HCT116 (cell line): ENCODE measurements at places on chromosomes 16 and 17. TPM values are rescaled to one million over a fixed set of nuclear protein-coding genes. Genes with fewer than 3 reads are reported as not detected.

Gene HCRT
- total RNA-seq, result not detected

Gene ASPA
- not detected for total RNA-seq

Gene MT1H
- not detected for total RNA-seq

Gene MYCBPAP
- total RNA-seq, result not detected

Gene HS3ST3B1
- total RNA-seq, result 2.4 TPM

Gene CCDC78
- total RNA-seq, result 22.9 TPM

Gene ITGB3
- not detected for total RNA-seq

Gene UNC45B
- total RNA-seq, result not detected

Gene KRTAP4-3
- not detected for total RNA-seq

Gene CA4
- 0.20 TPM for total RNA-seq

Gene RAI1
- total RNA-seq, result 38.5 TPM

Gene WNT9B
- not detected for total RNA-seq

DNA sequence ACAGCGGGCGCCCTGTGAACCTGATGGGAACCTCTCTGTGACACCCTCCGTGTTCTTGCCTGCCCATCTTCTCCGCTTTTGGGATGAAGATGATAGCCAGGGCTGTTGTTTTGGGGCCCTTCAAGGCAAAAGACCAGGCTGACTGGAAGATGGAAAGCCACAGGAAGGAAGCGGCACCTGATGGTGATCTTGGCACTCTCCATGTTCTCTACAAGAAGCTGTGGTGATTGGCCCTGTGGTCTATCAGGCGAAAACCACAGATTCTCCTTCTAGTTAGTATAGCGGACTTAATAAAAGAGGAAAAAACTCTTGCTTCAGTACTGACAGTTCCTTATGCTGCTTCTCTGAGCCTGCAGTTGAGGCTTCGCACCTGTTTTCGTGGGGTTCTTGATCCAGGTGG lies 10.5 kb downstream of the CDK5RAP3 start:
- H3K36me3 ChIP-seq, result peaks cover 49% of the 10 kb centered on the region
- no peak overlapping the region for H3K4me3 ChIP-seq
- no peaks in the 10 kb centered on the region for H3K27me3 ChIP-seq
- no peaks in the 10 kb centered on the region for H3K4me1 ChIP-seq
- DNase-seq, result no peak

- no peak overlapping the region for H3K4me3 ChIP-seq
- H3K4me1 ChIP-seq, result peaks cover 5% of the 10 kb centered on the region
- H3K36me3 ChIP-seq, result peaks cover 3% of the 10 kb centered on the region; the same call in 1 of the 2 replicates
- no peak for DNase-seq
These were observed 26.0 kb downstream of the SPHK1 start for GRCh38 chr17:76410328-76410965.

- H3K4me1 ChIP-seq, result no peaks in the 10 kb centered on the region
- H3K4me3 ChIP-seq, result no peak overlapping the region
- H3K27ac ChIP-seq, result no peak overlapping the region
- no peaks in the 10 kb centered on the region for H3K27me3 ChIP-seq
- no peaks in the 10 kb centered on the region for H3K36me3 ChIP-seq
- DNase-seq, result no peak
These were observed 33.8 kb upstream of the SSTR2 start for GRCh38 chr17:73130977-73131376.

GRCh38 chr16:30724641-30725417 lies 23.4 kb upstream of the PHKG2 start:
- peaks cover 75% of the 10 kb centered on the region for H3K36me3 ChIP-seq
- H3K27ac ChIP-seq, result no peak overlapping the region
- no peaks in the 10 kb centered on the region for H3K27me3 ChIP-seq
- no peak for DNase-seq

DNA sequence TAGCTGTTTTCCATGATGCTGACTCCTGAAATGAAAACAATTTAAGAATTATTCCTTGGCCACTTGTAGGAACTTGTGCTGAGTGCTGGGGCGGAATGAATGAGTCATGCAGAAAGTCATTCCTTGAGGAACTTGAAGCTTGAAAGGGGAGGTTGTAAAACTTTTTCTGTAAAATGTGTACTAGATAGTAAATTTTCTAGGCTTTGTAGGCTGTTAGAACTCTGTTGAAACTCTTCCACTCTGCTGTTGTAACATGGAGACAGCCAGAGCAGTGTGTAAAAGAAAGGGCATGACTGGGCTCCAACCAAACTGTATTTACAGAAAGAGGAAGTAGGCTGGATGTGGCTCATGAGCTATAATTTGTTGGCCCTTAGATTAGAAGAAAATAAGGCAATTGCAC lies 46.1 kb downstream of the ABCA8 start:
- DNase-seq, result peak; percentile 80
- peak overlapping the region; percentile 47; the same call in 1 of the 2 replicates for H3K27ac ChIP-seq
- H3K4me3 ChIP-seq, result no peak overlapping the region

- no peak overlapping the region for H3K4me3 ChIP-seq
- H3K27me3 ChIP-seq, result no peaks in the 10 kb centered on the region
- no peak for DNase-seq
- H3K4me1 ChIP-seq, result no peaks in the 10 kb centered on the region
- H3K36me3 ChIP-seq, result no peaks in the 10 kb centered on the region
These were observed 456.2 kb upstream of the DYNLRB2 start for GRCh38 chr16:80084614-80085013.

DNA sequence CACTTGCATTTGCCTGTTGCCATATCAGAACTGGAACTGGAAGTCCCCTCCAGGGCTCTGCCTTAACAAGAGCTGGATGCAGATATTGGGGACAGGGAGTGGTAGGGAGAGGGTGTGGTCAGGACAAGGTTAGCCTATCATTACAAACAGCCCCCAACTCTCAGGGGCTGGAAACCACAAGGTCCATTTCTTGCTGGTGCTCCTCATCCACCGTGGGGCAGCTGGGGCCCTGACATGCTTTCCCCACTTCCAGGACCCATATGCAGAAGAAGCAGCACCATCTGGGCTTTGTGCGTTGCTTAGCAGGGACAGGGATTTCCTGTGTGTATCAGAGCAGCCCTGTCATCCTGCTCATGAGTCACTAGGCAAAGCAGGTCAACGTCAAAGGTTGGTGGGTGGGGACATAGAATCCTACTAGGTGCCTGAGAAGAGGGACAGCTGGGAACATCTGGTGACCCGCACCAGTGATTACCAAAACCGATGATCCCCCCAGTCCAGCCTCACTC lies 26.9 kb downstream of the RGS9 start:
- H3K27ac ChIP-seq, result no peak overlapping the region
- no peaks in the 10 kb centered on the region for H3K36me3 ChIP-seq
- DNase-seq, result peak; percentile 12
- no peak overlapping the region for H3K4me3 ChIP-seq

- DNase-seq, result no peak
- peaks cover 14% of the 10 kb centered on the region; the same call in 1 of the 2 replicates for H3K4me1 ChIP-seq
- H3K27ac ChIP-seq, result peak overlapping the region; percentile 64; the same call in 1 of the 2 replicates
- peaks cover 25% of the 10 kb centered on the region for H3K36me3 ChIP-seq
These were observed 1.5 kb downstream of the MRPL10 start for GRCh38 chr17:47829870-47830269.

GRCh38 chr16:90057738-90058173 lies 19.4 kb downstream of the PRDM7 start:
- no peak overlapping the region for H3K4me3 ChIP-seq
- H3K36me3 ChIP-seq, result no peaks in the 10 kb centered on the region
- H3K4me1 ChIP-seq, result no peaks in the 10 kb centered on the region
- H3K27ac ChIP-seq, result no peak overlapping the region
- DNase-seq, result peak; percentile 28

GRCh38 chr16:1169285-1170075 lies 16.6 kb downstream of the CACNA1H start:
- DNase-seq, result no peak
- peaks cover 12% of the 10 kb centered on the region for H3K4me1 ChIP-seq
- no peak overlapping the region for H3K4me3 ChIP-seq

- DNase-seq, result no peak
- H3K4me3 ChIP-seq, result no peak overlapping the region
- no peak overlapping the region for H3K27ac ChIP-seq
- H3K27me3 ChIP-seq, result 0 out of 2 replicates have a peak, but pooled peaks cover 2% of the 10 kb centered on the region
These were observed 199.7 kb upstream of the ASIC2 start for GRCh38 chr17:33492731-33493265.

DNA sequence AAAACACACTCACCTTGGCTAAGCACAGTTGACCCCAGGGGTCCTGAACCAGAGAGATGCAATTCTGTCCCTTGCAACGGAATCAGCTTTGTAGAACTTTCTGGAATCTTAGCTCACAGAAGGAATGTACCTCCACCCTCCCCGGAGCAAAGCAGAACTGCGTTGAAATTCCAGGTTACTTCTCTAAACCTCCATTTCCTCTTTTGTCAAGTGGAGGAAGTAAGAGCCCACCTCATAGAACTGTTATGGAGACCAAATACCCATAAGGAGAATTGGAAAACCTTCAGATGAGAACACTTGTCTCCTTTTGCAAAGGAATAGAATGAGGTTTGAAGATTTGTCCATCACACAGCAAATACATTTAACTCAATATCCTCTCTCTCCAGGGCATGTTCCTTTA lies 86.6 kb upstream of the RBBP6 start:
- peaks cover 21% of the 10 kb centered on the region for H3K27me3 ChIP-seq
- H3K4me1 ChIP-seq, result no peaks in the 10 kb centered on the region
- H3K27ac ChIP-seq, result no peak overlapping the region
- H3K4me3 ChIP-seq, result no peak overlapping the region

DNA sequence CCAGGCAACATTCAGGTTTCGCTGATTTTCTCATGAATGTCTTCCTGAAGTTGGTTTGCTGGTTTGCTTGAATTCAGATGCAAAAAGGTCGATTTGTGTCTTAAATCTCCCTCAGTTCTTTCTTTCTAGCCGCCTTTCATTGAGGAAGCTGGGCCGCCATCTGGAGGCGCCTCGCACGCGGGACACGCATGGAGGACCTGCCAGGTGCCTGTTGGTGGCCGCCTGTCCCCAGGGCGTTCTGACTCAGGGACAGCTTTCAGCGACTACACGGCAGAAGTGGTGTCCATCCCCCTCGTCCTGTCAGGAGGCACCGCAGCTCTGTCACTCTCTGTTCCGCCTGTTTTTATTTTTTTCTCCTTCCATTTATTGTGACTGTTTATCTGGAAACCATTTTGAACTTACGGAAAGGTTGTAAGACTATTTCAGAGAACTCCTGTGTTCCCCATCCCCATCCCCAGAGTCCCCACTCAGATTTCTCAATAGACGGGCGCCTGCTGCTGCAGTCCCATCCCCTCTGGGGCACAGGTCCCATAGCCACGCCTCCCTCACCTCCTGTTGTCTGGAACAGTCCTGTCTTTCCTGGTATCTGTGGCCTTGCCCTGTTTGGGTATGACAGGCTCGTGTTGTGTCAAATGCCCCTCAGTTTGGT lies 33.2 kb downstream of the COX4I1 start:
- H3K27me3 ChIP-seq, result peaks cover 26% of the 10 kb centered on the region
- no peaks in the 10 kb centered on the region for H3K4me1 ChIP-seq
- H3K27ac ChIP-seq, result no peak overlapping the region

DNA sequence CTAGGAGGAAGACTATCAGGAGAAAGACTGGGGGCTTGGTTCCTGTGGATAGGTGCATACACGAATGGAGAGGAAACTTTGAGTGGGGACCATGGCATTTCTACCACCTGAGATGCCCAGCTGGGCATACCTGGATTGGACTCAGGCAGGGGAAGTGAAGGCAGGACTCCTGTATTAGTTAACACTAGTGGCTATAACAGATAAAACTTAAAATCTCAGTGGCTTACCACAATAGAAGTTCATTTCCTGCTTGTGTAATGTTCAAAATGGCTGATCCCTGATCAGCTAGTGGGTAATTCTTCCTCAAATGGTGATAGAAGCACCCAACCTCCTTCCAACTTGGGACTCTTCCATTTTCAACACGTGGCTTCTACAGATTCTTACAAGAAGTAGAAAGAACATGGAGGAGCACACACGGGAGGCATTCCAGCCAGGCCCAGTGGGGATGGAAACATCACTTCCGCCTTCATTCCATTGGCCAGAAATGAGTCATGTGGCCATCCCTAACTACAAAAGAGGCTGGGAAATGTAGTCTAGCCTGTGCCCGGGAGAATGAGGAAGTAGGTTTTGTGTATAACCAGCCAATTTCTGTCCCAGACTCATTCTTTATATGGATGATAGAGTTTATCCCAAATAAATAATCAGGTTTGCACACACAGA lies 112.1 kb downstream of the UTP18 start:
- DNase-seq, result peak; percentile 98
- peak overlapping the region; percentile 71 for H3K27ac ChIP-seq
- H3K27me3 ChIP-seq, result no peaks in the 10 kb centered on the region
- H3K4me3 ChIP-seq, result peak overlapping the region; percentile 71

- H3K36me3 ChIP-seq, result no peaks in the 10 kb centered on the region
- H3K27ac ChIP-seq, result no peak overlapping the region
- H3K4me1 ChIP-seq, result no peaks in the 10 kb centered on the region
- H3K4me3 ChIP-seq, result no peak overlapping the region
- DNase-seq, result no peak
These were observed 4.9 kb upstream of the HSD11B2 start for GRCh38 chr16:67426022-67426421.

GRCh38 chr17:6075050-6075449 lies 4.9 kb downstream of the WSCD1 start:
- H3K27me3 ChIP-seq, result peaks cover 3% of the 10 kb centered on the region; the same call in 1 of the 2 replicates
- no peak overlapping the region for H3K27ac ChIP-seq
- H3K36me3 ChIP-seq, result no peaks in the 10 kb centered on the region
